ENCODE measurements at places on chromosomes 7 and 10. TPM values are rescaled to one million over a fixed set of nuclear protein-coding genes. Genes with fewer than 3 reads are reported as not detected.
A peak's percentile ranks its signal among the peaks of the same experiment; 100 is the strongest.

DNA sequence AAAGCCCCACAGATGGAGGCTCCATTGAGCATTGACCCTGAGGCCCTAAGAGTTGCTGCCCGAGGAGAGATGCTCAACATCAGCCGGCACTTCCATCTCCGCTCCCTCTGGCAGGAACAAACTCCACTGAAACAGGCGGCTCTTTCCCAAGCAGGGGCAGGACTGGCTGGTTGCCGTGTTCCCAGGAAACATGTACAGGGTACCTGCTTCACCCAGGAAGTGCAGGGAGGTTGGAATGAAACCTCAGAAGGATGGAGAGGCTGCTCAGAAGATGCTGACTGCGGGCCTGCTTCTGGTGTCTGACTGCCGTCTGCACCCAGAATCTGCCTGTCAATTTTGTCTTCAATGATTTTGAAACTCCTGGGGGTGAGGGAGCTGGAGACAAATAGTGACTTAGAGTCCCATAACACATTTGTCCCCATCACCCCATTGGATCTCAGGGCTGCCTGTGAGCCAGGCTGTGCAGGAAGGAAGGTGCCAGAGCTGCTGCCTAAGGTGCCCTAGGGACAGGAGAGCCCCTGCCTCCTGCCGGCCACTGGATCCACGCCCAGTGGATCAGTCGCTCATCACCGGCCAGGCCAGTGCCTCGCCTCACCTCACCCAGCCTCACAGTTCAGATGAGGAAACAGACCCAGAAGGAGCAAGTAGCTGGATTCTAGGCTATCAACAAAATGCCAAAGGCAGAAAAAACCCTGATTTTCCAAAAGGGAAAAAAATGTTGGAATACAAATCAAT, 237.3 kb downstream of the PTPRN2 start:
- DNase-seq = no peak

- peak; percentile 57 for DNase-seq
Measured at GRCh38 chr10:72637398-72637857, 11.5 kb upstream of the MICU1 start.

GRCh38 chr10:84706875-84707274, 378.5 kb downstream of the CCSER2 start:
- no peak for DNase-seq

- peak; percentile 24 for DNase-seq
Measured at GRCh38 chr7:101058355-101058754, 26.9 kb upstream of the TRIM56 start.

DNA sequence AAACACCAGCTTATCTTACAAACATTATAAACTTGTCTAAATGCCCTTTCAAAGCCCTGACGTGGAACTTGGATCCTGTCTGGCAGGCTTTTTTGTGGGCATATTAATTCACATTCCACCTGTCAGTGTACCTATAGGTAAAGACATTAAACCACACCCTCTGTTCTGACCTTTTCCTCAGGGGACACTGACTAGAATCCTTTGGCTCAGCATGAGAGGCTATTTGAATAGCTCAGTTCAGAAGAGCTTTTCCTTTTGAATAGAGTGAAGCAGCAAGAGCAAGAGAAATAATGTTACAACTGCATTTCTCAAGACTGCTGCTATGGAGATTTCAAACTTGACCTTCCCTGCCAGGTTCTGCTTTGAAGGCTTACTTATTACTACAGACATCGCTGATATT, 76.9 kb downstream of the CYP51A1 start:
- DNase-seq = no peak

DNA sequence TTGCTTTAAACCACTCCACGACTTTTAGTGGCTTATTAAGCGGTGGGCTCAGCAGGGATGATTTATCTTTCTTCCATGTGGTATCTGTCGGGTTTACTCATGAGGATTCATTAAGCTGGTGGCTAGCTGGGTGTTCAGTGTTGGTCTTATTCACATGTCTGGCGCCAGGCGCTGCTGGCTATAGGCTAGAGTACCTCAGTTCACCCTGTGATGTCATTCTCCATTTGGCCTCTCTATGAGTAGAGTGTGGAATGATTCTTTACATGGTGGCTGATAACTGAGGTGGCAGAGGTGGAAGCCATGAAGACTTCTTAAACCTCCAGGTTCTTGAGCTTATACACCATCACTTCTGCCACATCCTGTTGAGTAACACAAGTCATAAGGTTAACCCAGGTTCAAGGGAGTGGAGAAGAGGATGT, 115.4 kb downstream of the MLLT10 start:
- no peak for DNase-seq

DNA sequence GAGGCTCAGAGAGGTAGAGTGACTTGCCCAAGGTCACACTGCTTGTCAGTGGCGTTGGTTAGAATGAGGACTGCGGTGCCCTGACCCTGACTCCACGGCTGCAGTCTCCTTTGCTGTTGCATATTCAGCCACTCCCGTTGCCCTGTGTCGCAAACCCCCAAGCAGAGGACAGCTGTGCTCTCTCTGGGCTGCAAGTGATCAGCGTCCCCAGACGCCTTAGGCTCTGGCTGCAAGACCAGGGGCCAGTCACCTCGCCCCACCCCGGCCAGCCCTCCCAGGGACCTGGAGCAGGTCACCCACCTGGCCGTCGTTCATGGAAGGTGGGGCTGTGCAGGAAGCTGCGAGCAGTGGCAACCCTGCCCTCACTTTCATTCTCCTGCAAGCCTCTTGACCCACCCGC, 51.7 kb upstream of the NANOS1 start:
- no peak for DNase-seq

DNA sequence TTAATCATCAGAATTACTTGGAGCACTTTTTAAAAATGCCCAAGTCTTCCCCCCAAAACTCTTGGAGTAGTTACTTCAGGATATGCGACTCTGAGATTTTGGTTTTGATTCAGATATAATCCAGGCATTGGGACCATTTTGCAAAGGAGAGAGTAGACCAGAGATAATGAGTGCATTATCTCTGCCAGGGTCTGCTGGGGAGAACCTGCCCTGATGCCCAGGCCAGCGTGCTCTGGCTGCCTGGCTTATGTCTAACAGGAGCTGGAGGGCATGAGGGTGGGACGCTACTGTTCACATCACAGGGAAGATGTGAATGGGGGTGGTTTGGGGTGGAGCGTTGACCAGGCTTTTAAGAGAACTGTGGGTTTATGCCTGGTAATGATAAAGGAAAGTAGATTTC, 336.2 kb downstream of the DPP6 start:
- DNase-seq = no peak

DNA sequence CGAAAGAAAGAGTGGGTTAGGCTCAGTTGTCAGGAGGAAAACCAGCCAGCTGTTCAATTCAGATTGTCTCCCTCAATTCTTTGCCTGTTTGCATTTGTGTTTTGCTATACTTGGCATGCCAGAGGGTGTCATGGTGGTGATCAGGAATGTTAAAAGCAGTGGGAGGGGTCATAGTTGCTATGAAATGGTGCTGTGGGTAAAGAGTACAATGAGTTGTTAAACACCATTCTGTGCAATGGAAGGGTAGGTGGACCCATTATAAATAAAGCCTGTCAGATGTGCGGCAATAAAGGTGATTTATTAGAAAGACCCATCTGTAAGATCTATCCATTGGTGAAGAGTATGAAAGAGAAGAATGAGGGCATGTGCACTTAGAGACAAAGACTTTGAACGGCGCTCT, 82.2 kb downstream of the MRPL32 start:
- DNase-seq = no peak

DNA sequence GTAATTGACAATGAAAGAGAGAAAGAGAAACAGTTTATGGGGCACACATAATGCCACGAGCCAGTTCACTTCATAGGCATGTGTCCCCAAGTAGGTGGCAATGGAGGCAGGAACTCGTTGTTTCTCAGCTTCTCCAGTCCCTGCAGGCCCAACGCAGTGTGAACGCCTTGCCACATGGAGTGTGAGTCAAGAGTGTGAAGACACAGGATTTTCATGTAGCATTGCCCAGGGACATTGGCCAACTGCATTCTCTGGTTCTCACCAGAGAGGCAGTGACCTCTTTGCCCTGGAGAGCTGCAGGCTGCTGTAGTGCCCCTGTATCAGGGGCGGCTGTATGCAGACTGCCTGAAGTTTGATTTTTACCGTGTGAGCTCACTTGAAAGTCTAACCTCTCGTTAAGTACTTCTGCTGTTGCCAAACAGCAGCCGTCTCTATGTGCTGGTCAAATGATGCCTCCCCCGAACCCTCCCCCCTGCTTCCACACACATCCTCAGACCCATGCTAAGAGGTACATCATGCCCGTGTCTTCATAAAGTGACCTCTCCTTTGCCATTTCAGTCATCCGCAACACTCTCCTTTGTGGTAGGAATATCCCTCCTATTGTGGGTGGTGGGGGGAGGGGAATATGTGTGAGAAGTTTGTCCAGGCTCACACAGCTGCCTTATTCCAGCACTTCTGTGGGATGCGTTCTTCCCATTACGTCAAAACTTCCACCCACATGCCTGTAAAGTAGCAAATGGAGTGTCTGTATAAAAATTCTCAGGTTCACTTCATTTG, 12.7 kb downstream of the LRRC18 start:
- no peak for DNase-seq

GRCh38 chr10:94088926-94089381, 95.2 kb downstream of the PLCE1 start:
- DNase-seq = no peak

Gene EFCAB10
- total RNA-seq = not detected

Gene CALCR
- not detected for total RNA-seq

Gene TMEM225B
- total RNA-seq = 0.54 TPM

Gene ACADSB
- 21.1 TPM for total RNA-seq

Gene CTAGE15
- not detected for total RNA-seq

Gene MMD2
- not detected for total RNA-seq

Gene ACBD7
- 0.74 TPM for total RNA-seq

Gene TMEM130
- 7.0 TPM for total RNA-seq

Gene OPN4
- not detected for total RNA-seq
